Uterus (tissue), 4 donors: ENCODE measurements at places on chromosomes 12 and 14. TPM values are rescaled to one million over a fixed set of nuclear protein-coding genes. Genes with fewer than 3 reads are reported as not detected.

GRCh38 chr12:92259696-92260251 is 114.1 kb upstream of the BTG1 start:
- DNase-seq: no peak

- DNase-seq: no peak
Measured at GRCh38 chr12:32336261-32336660, 63.1 kb upstream of the FGD4 start.

DNA sequence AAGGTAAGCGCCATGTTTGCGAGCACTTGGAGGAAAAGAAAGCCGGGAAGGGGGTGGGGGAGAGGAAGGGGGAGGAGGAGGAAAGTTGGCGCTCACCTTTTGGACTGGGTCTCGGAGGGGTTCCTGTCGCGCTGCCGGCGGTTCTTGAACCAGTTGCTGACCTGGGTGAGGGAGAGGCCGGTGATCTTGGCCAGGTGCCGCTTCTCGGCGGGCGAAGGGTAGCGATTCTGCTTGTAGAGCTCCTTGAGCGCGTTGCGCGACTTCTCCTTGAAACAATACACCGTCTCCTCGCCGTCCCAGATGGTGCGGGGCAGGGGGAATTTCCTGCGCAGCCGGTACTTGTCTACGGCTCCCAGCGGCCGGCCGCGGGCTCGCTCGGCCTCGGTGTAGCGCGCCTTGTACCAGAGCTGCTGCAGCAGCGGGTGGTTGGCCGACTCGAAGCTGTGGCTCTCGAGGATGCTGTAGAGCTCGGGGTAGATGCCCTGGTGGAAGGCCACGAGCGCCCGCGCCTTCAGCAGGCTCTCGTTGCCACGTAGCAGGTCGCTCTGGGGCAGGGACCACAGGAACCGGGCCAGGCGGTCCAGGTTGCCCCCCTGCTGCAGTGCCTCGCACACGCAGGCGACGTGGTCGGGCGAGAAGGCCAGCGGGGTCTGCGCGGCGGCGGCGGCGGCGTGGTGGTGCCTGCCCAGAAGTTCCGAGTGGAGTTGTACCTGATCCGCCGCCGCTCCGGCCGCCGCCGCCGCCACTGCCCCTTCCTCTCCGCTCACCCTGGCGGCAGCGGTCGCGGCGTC is 840 bp downstream of the SIX4 start:
- DNase-seq: peak; percentile 40

Gene SLC41A2
- 26.0 TPM for total RNA-seq
